ENCODE measurements at places on chromosomes 3 and 15.

- no peak for DNase-seq
Observed at GRCh38 chr15:60399246-60399915, 1.6 kb upstream of the ANXA2 start.

- no peak for DNase-seq
Observed at GRCh38 chr3:16024548-16024947, 149.9 kb upstream of the GALNT15 start.

- DNase-seq, result no peak
Observed at GRCh38 chr3:40546816-40547215, 22.1 kb downstream of the ZNF621 start.

DNA sequence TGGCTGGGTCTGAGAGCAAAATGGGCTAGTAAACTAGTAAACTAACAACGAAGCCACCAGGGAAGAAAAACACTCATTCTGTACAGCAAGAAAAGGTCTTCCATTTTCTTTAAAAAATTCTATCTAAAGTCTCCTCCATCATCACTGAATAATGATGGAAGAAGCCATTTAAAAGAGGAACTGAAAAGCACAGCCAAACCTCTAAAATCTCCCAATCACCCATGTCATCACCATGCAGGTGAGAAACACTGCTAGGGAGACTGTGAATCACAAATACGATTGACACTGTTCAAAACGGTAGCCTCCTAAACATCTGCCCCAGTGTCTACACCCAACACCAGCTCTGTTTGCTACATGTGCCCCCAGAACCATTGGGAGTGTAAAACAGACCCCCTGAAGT is 140.4 kb downstream of the RORA start:
- DNase-seq, result no peak

DNA sequence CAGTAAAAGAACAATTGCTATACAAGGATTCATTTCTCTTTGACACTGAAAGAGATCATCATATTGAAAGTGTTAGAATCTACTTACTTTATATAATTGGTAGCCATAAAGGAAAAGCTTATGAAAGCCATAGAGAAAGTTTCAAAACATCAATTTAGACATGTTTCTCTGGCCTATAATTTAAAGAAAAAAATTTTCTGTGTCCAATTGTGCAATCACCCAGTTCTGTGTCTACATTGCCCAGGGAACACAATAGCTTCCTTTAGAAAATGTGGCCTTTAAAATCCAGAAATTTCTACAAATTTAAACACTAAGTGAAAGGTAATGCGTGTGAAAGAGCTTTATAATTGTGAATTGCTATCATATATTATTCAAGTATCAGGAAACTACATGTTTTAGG is 259.2 kb downstream of the GBE1 start:
- DNase-seq, result no peak

DNA sequence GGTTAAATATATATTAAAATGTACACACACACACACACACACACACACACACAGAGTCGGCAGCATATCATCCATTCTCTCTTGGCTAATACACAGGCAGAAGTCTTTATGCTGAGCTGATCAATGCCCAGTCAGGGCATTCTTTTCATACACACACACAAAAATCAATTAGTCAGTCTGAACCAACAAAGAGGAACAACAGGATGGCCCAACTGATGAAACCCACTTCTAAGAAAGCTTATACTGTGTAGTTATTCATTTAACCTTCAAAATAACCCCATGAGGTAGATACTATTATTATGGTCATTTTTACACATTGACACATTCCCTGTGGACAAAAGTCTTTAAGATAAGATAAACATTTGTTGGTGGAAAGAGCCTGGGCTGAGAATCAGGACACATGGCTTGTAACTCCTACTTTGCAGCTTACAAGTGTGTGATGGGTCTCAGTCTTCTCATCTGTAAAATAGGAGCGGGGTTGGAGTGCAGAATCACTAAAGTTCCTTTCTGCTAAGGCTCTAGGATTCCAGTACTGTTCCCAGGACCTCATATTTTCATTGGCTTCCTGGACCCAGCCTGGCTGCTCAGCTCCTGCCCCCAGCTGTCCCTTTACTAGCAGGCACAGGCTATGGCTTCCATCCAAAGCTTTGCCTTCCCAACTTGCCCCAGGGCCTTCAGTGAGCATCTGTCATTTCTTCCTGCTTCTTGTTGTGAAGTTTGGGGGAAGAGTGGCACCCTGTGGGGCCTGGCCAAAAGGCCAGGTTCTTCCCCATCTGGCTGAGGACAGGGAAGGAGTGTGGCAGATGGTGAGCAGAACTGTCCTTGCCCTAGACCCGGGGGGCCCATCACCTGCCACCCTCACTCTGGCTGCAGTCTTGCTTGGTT is 27.2 kb upstream of the GLCE start:
- no peak for DNase-seq

DNA sequence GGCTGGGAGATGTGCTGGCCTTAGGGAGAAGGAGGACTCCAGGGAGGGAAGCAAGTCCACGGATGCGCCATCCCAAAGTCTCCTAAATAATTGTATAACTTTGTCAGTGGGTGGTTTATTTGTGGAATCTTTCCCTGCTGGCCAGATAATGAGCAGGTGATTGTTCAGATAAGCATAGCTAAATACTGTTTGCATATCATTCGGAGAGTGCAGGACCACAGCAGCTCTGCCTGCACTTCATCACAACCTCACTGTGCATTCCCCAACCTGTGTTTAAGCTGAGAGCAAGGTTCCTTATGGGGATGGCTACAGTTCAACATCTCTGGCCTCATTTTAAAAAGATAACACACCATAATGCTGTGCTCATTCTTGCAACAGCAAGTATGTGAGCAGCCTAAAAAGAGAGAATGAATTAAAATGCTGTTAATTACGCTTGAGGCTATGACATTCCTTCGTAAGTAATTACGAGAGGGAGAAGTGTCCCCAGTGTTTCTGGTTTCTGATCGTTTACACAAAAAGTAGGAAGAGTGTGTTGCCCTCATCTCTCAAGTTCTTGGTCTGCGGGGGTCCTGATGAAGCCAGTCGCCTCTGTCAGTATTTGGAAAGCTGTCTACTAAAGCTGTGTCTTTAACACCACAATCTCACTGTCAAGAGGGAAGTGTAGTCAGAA is 272.0 kb upstream of the RORA start:
- no peak for DNase-seq

GRCh38 chr3:161957467-161957866 is 460.9 kb downstream of the OTOL1 start:
- DNase-seq, result no peak

- DNase-seq, result no peak
Observed at GRCh38 chr15:69940441-69941300, 157.0 kb downstream of the TLE3 start.

DNA sequence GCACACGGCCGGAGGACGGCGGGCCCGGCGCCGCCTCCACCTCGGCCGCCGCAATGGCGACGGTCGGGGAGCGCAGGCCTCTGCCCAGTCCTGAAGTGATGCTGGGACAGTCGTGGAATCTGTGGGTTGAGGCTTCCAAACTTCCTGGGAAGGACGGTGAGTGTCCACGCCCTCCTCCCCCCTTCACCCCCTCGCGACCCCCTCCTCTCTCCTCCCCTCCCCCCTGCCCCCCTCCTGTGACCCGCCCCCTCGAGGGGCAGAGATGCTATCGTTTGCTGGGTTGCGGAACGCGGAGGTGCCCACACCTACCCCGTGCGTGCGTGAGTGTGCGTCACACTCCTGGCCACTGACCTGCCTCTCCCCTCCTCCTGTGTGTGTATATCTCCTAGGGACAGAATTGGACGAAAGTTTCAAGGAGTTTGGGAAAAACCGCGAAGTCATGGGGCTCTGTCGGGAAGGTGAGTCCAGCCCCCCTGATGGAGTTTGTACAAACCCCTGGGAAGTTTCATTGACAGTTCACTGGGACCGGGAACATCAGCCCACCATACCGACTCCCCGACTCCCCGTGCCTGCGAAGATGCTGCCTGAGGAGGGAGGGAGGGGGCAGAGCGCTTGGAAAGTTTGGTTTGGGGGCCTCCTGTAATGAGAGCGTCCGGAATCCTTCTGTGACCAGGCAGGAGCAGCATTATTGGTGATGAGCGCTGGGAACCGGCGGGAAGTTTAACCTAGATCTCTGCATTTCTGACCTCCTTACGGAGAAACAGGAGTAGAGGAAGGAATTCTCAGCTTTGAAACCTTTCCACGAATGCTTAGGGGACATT is 795 bp upstream of the SCAANT1 start:
- DNase-seq, result no peak

- DNase-seq, result no peak
Observed at GRCh38 chr3:158847452-158847821, 45.6 kb downstream of the MFSD1 start.

DNA sequence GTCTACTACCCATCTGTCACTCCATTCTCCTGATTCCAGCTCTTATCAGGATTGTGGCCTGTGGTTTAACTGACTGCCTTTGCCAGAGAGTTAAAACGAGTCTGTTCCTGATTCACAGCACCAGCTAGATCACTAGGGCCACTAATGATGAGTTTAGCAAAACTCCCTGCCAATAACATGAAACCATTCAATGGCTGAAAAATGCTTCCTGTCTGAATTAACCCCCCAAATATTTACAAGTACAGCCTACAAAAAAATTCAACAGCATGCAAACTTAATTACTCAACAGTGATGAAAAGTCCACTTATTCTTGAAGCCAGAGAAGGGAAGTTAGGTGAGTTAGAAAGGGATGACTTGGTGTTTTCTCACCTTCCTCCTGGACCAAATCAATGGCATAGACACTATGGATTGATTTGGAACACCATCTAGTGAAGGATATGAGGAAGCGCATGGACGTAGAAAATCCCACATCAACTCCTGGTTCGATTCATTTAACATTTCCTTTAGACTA is 141.4 kb downstream of the TGFBR2 start:
- DNase-seq, result no peak

- no peak for DNase-seq
Observed at GRCh38 chr15:64110950-64111678, 15.3 kb downstream of the SNX1 start.

DNA sequence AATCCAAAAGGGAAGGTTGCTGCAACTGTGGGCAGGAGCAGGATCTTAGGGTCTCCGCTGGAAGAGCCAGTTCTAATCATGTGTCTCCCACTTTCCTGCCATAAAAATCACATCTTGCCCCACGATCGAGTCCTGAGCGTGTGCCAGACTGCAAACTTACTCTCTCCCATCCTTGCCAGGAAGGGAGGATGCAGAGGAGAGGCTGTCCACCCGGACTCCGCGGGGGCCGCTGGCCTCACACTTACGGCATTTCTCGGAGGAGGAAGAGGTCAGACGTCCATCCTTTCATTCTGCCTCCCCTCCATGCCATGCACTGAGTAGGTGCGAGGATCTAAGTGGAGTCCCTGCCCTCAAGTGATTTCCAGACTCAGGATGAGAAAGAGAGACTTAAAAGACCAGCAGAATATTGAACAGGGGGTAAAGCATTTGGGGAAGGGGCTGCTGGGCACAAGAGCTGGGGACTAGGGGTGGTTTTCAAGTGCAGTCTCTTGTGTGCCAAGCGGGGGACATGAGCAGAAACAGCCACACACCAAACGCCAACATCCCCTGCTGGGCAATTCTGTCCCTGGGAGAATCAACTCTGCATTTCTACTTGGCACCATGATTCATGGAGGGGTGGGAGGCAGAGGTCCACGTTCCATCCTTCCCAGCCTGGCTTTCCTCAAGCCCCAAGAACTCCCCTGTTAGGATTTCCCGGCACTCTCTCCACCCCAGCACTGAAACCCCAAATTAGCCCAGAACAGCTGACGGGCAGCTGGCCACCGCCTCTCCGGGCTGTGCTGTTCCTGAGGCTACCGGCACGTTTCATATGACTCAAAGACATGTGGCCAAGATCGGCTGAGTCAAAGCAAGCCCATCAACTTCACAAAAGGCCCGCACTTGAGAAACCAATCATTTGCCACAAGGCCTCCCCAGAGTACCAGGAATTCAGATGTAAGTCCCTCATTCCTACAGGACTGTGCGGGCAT is 11.6 kb downstream of the OXTR start:
- no peak for DNase-seq

DNA sequence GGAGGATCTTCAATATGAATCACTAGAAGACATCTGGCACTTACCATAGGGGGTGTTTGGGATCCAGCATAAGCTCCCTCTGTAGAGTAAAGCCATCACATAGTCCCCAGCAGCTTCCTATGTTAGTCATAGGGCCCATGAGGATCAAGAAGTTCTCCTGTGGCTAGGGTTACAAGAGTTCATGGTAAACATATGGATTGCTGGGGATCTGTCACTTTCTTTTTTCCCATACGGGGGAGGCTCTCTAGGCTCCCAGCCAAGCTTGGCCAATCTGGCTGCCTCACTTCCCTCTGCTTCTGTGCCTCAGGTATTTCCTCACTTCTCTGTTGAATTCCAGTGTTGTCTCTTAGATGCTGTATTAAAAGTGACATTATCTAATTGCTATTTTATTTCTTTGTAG is 597.9 kb downstream of the PDCD6IP start:
- DNase-seq, result no peak

- DNase-seq, result no peak
Observed at GRCh38 chr3:48403533-48404439, 26.1 kb downstream of the PLXNB1 start.

- DNase-seq, result no peak
Observed at GRCh38 chr3:138332472-138333073, 2.9 kb upstream of the NME9 start.

DNA sequence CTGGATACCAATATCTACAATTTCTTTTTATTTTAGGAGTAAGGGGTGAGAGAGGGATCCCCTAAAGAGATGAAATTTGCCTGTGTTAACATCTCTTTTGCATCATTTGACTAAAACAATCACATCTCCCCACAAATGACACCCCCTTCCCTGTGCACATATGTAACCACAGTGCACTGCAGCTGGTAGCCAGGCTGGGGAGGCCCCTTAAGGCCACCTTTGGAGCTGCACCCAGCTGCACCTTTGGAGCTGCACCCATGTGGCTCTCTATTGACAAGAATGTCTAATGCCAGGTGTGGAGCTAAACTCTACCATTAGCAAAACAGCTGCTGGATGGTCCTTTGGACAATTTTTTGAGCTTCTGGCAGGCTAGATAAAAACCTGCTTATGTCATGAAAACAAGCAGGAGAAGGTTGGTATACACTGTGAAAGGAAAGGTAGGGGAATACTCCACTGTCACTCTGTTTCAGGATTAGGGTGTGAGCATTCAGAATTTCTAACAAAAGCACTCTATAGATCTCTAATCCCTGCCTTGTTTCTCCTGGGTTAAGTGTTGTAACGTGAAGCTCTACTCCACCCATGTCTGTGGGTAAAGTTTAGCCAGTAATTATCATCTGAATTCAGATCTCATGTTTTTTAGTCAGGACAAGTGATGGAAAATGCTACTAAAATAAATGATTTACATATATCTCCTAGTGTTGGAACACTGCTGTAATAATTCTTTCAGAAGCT is 52.1 kb downstream of the TFG start:
- no peak for DNase-seq

- DNase-seq, result no peak
Observed at GRCh38 chr15:85723960-85724945, 70.5 kb downstream of the KLHL25 start.

GRCh38 chr3:148718982-148719862 is 21.5 kb downstream of the AGTR1 start:
- no peak for DNase-seq

- no peak for DNase-seq
Observed at GRCh38 chr15:40999190-40999589, 45.9 kb downstream of the CHAC1 start.

GRCh38 chr3:62667714-62668113 is 207.5 kb downstream of the CADPS start:
- DNase-seq, result no peak

- no peak for DNase-seq
Observed at GRCh38 chr3:99365979-99366378, 272.4 kb upstream of the COL8A1 start.

- no peak for DNase-seq
Observed at GRCh38 chr15:32872621-32873283, 154.9 kb downstream of the GREM1 start.

- no peak for DNase-seq
Observed at GRCh38 chr15:95176794-95177577, 945.6 kb downstream of the MCTP2 start.

GRCh38 chr3:13161021-13161759 is 88.0 kb upstream of the IQSEC1 start:
- DNase-seq, result no peak

All from cortex of kidney (tissue), 1 donor.